CD8-positive, alpha-beta memory T cell (primary cell): ENCODE measurements at places on chromosomes 2 and 18.

DNA sequence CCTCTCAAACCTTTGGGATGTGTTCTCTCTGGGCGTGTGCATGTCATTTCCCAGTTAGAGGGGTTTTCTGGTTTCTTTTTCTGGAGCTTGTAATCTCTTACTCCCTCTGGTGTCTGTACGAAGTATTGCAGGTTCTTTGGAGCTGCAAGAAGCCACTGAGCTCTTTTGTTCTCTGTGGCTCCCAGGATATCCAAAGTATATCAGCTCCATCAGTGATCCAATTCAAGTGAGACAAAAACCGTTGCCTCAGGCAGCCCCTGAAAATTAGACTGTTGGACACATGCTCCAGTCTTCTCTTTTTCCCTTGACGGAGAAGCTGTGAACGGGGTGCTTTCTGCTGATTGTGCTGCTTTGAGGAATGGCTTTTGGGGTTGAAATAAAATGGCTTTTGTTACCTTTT is 59.0 kb upstream of the LDLRAD4 start:
- no peak for DNase-seq

GRCh38 chr2:181546086-181546485 is 88.9 kb downstream of the ITGA4 start:
- DNase-seq, result no peak

DNA sequence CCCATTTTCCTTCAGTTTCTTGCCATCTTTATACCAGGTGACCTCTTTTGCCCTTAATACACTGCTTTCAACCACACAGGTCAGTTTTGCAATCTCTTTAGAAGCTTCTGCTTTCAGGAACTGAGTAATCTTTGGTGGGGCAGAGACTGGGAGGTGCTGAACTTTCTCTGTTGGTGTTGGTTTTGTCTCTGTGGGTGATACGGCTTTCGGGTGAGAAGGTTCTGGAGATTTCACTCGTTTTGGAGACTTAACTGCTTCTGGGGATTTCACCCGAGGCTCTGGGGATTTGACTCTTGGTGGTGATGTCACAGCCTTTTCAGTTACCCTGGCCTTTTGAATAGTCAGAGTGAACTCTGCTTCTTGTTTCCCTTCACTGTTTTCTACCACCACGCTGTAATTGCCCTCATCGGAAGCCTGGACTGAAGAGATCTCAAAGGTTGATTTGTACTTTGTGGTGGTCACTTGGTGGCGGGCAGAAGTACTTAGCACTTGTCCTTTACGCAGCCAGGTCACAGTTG is 50.4 kb downstream of the PLEKHA3 start:
- DNase-seq, result no peak

GRCh38 chr2:186718122-186718521 is 24.3 kb downstream of the FAM171B start:
- no peak for DNase-seq

- no peak for DNase-seq
These were observed 322.3 kb downstream of the FSIP2 start for GRCh38 chr2:186060744-186061440.

DNA sequence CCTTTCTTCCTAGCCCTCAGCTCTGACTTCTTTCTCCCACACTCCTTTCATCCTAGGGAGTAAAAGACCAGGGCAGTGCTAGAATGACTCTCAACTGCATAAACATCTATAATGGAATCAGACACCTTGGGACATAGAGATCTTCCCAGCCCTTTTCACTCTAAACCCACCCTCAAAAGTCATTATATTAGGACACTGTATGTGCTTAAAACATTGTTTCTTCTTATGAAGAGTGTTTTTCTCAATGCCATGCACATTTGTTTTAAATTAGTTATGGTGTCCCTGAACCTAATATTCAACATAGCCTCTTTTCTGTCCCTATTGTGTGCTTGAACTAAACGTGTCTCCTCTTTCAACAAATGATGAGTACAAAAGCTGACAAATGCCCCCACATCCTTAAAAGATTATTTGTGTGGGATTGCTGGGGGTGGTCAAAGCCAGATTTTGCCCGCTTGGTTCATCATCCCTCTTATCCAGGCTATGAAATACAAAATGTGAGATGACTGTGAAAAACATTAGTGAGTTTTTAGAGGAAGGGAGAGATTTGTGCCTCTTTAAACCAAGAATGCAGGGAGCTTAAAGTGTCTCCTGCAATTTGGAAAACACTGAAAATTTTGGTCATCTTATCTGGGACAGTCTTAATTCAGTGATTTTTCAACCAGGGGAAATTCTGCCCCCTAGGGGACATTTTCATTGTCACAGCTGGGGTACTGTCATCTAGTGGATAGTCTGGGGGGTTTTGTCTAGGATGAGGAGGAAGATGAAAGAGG is 29.0 kb downstream of the SERPINB5 start:
- DNase-seq, result no peak

GRCh38 chr2:20288642-20289340 is 61.9 kb downstream of the PUM2 start:
- DNase-seq, result no peak

DNA sequence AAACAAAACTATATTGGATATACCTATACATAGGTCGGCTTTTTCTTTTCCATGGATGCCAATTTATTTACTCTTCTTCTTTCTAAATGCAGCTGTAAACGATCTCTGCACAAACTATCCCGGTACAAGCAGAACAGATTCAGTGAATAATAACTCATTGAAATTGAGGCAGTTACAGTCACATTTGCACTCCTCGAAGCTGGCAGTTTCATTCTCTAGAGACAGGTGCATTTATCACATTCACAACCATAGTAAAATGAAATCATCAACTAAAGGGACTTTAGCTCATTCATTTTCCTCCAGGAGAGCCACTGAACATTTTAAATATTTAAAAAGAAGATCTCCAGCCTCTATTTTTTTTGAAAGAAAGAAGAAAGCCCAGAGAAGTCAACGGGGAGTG is 551.7 kb downstream of the LRP1B start:
- no peak for DNase-seq

- no peak for DNase-seq
These were observed 76.0 kb upstream of the XIRP2 start for GRCh38 chr2:166812166-166812891.

DNA sequence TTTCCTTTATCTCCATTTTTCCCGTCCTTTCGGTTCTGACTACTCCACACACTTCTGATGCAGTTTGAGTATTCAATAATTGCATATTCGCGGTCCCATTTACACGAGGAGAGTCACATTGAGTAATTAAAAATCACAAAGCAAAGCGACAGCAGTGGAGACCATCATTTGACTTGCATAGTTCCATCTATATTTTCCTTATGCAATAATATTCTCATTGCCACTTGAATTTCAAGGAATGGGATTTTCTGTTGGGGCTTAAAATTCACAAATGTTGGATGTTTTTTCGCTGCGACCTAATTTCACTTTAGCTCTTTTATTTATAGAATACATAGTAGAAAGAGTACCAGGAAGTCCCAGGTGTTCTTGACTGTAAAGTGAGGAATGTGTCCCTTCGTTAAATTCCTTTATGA is 186.8 kb downstream of the ZEB2 start:
- no peak for DNase-seq

DNA sequence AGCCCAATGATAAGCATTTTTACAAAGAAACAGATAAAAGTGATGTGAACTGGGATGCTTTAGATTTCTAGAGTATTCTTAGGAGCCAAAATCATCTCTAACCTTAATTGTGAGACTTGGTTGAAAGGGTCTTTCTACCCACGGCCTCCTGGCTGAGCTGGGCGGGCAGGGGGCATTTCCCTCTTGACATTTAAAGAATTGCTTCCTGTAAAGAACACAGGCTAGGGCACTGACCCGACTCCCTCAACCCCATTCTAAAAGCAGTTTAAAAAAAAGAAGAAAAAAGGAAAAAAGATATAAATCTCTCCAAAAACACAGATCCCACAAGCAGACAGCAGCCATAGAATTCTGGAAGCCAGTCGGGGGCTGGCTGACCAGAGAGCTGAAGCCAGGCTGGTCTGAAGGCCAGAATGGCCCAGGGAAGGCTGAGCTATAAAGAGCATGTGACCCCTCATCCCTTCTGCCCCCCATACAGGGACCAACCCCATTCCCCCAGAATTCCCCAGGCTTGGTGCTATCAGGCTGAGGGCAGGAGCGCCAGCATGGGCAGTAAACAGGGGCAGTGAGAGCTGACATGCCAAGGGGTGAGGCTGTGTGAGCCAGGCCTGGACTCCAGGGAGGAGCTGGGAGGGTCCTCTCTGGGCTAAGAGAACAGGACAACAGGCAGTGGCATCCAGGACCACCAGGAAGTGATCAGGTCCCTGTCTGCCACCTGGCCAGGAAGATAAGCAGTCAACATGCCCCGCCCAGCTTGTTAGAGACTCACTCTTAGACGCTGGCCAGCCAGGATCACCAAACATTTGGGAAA is 188.5 kb downstream of the HDAC4 start:
- no peak for DNase-seq
